ENCODE measurements at places on chromosomes 11 and 22.

DNA sequence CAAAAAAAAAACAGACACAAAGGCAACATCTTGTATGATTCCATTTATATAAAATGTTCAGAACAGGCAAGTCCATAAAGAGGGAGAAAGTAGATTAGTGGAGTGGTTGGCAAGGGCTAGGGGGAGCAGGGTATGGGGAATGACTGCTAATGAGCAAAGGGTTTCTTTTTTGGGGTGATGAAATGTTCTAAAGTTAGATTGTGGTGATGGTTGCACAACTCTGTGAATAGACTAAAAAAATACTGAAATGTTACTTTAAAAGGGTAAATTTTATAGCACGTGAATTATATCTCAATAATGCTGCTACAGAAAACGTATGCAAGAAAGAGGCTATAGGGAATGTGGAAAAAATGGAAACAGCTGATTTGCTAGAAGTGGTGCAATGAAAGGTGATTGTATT, 155.1 kb downstream of the TENM4 start:
- DNase-seq: no peak

DNA sequence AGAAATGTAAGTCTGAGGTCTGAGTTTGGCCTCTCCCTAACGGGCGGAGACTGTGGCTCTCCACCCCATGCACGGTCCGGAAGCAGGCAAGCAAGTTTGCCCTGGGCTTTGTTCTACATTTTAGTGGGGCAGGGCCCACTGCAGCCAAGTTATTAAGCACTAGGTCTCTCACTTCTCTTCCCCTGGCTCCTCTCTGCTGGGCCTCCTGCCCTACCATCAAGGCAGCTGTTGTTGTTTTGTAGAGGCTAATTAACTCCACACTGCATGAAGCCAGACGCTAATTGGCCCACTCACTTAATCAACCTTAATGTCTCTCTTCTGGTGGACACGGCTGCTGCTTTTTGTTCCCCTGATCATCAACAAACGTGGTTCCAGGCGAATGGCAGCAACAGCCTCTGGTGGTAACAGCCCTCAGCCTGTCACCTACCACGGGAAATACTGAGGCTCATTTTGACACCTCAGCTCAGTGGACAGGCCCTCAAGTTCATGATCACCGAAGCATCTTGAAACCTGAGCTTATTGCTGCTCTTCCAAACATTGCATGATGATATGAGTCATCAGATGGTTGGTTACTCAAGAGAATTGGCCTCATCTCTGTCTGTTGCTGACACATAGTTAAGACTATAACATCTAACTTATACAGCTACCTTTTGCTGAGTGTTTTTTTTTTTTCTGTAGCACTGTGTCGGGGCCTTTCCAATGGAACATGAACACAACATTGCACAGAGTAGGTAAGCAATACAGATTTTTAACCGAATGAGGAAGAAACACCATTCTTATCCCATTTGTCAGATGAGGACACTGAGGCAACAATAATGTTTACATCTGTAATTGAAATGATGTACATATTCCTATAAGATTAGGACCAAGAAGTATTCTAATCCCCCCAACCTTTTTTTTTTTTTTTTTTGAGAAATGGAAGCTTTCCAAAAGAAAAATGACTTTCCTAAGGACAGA, 20.8 kb upstream of the LMO2 start:
- DNase-seq: peak; percentile 79

GRCh38 chr11:121466063-121466794, 13.5 kb upstream of the SORL1-AS1 start:
- DNase-seq: no peak

DNA sequence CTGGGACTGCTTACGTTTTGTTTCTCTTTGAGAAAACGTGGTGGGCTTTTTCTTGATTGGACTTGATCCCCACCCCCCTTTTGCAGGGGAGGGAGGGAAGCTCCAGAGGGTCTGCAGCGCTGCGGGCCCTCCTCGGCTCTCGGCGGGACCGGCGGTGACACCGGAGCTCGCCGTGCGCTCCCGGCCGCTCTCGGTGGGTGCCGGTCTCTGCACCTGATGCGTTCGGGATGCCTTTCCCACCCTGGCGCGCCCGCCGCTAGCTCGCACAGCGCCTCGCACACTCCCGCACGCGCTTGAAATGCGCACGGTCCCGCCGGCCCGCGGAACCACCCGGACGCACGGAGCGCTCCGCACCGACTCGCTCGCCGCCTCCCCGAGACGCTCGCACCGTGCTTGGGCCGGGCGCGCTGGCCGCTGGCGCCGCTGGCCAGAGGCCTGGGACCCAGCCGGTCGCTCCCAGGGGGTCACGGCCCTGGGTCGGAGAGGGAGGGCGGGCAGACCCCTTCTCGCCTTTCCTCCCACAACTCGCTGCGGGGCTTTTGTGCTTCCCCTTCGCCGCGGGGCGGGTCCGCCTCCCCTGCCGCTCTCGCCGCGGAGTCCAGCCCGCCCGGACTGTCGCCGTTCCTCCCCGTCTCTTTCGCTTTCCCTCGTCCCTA, 1.0 kb downstream of the ZBTB16 start:
- DNase-seq: no peak

DNA sequence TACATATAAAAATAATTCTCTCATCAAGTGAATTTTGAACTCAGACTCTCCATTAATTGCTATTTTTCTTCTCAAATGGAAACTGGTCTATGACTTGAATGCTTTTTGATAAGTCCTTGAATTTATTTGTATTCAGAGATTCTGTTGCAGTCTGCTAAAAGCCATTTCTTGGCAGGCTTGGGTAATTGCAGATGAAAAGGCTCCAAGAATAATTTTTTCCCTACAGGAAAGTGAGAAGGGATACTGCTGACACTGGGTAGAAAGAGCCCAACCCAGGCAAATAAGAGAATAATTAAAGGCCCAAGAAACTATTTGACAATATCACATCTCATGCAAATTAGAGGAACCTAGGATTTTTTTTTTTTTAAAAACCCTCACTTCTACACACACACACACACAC, 246.5 kb upstream of the DDI1 start:
- no peak for DNase-seq

DNA sequence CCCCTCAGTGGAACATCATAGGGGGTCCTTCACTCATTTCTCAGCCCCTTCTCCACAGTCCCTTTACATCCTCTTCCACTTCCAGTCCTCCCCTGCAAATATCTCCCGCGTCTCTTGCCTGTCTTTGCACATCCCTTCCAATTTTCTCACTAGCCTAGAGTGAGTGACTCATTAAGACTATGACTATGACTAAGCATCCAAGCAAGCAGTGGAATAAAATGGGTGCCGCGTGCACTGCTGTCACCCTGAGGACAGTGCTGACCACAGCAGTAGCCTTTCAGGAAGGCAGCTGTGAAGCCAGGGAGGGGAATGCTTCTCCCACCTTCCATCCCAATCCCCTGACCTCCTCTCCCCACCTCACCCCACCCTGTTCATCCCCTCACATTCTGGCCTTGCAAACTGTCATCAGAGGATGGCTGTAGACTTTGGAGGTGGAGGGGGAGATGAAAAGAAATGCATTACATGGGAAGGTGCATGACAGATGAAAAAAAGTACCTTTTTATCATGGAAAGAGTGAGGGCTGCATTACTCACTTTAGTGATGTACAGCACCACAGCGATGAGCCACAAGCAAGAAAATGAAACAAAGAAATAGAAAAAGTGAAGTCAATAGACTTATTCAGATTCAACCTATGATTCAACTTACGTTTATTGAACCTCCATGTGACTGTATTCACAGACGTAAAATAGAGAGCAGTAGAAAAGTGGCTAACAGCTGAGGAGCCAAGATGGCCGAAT, 948.2 kb downstream of the NTM start:
- DNase-seq: no peak

GRCh38 chr11:17188675-17189074, 19.1 kb downstream of the PIK3C2A start:
- DNase-seq: no peak

DNA sequence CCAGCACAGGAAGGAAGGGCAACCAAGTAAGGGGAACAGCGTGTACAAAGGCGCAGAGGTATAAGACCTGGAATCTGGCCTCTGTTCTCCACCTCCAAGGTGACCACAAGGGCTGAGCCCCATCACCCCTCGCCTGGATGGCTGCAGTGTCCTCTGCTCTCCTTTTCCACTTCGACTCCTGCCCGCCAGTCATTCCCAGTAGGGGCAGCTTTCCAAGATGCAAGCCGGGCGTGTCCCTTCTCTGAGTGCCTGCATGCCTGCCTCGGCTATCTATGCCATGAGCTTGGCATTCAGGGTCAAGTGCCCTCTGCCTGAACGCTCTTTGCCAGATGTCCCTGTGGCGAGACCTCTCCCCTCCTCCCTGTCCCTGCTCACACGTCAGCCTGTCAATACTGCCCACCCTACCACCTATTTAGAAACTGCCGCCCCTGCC, 17.0 kb downstream of the FADS3 start:
- DNase-seq: no peak

- no peak for DNase-seq
Measured at GRCh38 chr11:105361651-105362050, 222.1 kb upstream of the CARD18 start.

- DNase-seq: peak; percentile 90
Measured at GRCh38 chr11:75773595-75774353, 5.2 kb downstream of the DGAT2 start.

GRCh38 chr11:121958971-121959325, 157.1 kb downstream of the BLID start:
- no peak for DNase-seq

- no peak for DNase-seq
Measured at GRCh38 chr11:12220305-12220704, 109.9 kb downstream of the MICAL2 start.

- no peak for DNase-seq
Measured at GRCh38 chr11:108204929-108205499, 17.4 kb downstream of the NPAT start.

GRCh38 chr11:112004389-112004788, 20.8 kb upstream of the DLAT start:
- no peak for DNase-seq

GRCh38 chr11:69011624-69012091, 1.4 kb downstream of the MRGPRF start:
- no peak for DNase-seq

- no peak for DNase-seq
Measured at GRCh38 chr11:87473174-87473573, 435.4 kb downstream of the TMEM135 start.

DNA sequence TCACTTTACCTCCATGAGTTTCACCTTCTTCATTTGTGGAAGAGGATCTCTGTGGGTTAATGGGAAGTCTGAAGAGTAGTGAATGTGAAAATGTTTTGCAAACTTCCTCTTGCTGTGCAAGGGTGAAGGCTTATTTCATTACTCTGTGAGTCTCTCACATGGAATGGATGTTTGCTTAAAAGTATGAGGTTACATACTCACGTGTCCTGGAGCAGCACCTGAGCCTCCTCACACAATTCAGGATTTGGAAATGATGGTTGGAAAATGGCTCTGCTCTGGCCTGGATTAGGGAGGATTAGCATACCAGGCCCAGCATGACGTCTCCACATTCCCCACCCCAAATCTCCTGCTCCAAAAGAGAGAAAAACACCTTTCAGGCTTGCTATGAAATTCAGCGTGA, 4.8 kb downstream of the GRAMD1B start:
- DNase-seq: no peak

DNA sequence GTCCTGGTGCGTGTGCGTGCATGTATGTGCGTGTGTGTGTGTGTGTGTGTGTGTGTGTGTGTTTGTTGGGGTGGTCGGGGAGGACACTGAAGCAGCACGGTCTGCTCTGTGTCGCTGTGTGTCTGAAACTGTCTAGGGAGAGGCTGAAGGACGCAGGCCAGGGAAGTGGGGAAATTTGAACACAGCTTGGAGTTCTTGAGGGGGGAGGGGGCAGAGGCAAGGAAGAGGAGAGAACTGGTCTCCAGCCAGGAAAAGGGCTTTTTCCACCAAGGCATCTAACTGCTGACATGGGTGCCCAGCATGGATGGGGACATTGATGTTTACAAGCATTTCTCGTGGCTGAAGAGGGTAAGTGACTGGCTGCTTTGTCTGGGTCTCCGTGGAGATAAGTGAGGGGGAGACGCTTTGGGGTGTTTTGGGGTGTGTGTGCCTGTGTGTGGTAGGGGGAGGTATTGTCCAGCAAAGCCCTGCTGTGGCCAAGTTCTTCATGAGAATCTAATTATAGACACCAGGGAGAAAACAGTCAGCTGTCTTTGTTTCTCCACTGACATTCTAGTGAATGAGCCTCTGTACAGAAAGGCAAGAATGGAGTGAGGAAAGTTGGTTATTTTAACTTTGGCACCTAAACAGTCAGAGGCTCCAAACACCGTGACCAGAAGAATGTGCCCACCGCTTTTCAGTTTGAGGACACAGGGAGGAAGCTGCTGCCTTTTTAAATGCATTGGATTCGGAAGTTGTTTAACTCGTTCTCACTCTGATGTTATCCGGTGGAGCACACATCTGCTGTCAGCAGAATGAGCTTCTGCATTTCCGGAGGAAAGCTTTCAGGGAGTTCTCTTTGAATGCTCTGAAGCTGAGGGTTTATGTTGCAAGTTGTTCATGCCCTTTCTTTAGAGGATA, 63.7 kb downstream of the PPFIBP2 start:
- DNase-seq: no peak

GRCh38 chr22:32887324-32887980, 85.9 kb downstream of the TIMP3 start:
- no peak for DNase-seq

DNA sequence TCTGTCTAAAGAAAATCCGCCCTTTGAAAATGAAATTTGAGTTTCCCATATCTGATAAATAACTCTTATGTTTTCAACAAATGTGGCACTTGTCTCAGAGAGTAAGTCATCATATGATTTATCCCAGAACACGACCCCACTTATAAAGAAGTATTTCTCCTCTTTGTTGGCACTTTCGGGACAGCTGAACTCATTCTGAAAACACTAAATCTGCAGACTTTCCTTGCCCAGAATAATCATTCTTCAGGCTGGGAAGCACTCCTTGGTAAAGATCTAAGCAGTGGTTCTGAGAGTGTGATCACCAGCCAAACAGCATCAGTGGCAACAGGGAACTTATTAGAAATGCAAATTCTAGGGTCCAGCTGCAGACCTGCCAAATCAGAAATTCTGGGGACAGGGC, 532.2 kb upstream of the API5 start:
- no peak for DNase-seq

DNA sequence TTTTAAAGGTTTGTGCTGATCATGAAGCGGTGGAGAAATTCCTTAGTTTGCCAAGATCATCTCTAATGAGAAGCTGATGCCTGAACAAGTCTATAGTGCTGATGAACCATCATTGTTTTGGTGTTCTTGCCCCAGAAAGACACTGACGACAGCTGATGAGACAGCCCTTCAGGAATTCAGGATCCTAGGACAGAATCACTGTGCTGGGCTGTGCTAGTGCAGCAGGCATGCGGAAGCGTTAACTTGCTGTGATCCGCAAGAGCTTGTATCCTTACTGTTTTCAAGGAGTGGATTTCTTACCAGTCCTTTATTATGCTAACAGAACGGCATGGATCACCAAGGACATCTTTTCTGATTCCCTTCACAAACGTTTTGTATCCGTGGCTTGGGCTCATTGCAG, 104.1 kb downstream of the TBC1D22A start:
- no peak for DNase-seq

- no peak for DNase-seq
Measured at GRCh38 chr22:46446799-46447198, 90.6 kb downstream of the CELSR1 start.

GRCh38 chr11:114209343-114209742, 86.9 kb upstream of the NNMT start:
- no peak for DNase-seq

- no peak for DNase-seq
Measured at GRCh38 chr22:45208993-45209838, 31.5 kb downstream of the KIAA0930 start.

GRCh38 chr11:129260750-129261149, 68.6 kb upstream of the ARHGAP32 start:
- DNase-seq: no peak

- no peak for DNase-seq
Measured at GRCh38 chr11:43837879-43838278, 42.8 kb upstream of the ALKBH3 start.

- no peak for DNase-seq
Measured at GRCh38 chr11:93080146-93080759, 110.8 kb downstream of the MTNR1B start.

All from GM12864 (cell line).